GM10248 (cell line): ENCODE measurements at places on chromosomes 12 and 14.

- no peak for DNase-seq
These were observed 170.1 kb downstream of the NRXN3 start for GRCh38 chr14:78340250-78340649.

- no peak for DNase-seq
These were observed 259.2 kb upstream of the CRY1 start for GRCh38 chr12:107352347-107353081.

GRCh38 chr14:32054536-32054935, 22.6 kb upstream of the ARHGAP5 start:
- no peak for DNase-seq

DNA sequence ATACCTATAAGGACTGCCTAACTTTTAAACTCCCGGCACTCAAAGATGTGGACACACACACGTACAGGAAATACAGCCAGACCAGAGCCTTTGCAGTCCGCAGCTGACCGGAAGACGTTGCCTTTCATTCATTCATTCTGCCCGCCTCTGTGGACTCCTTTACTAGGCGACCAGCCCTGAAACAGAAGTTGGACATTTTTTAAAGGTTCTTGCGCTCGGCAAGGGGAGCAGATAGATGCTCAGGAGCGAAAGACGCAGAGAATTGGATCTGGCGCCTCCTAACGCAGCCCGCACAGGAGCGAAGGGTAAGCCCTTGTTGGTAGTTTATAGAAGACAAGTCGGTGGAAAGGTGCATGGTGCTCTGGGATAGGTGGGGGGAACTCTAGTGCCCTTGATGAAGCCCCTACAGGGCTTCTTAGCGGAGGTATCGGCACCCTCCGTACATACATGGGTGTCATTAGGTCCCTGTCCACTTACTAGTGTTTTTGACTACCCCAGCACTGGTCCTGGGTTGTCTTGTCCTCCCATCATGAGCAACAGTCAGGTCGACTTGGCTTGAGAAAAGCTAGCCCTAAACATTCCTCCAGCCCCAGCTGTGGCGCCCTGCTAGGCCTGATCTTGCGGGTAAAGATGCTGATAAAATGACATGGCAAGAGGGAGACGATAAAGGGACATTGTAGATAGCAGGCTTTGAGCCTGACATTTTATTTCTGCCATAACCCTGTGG, at the start of gene KDM2B:
Gene KDM2B, minus strand, starts transcription at position 65 of the 727 bp plus-strand sequence. CDS start 112 bp downstream, outside the sequence.
- DNase-seq = no peak

DNA sequence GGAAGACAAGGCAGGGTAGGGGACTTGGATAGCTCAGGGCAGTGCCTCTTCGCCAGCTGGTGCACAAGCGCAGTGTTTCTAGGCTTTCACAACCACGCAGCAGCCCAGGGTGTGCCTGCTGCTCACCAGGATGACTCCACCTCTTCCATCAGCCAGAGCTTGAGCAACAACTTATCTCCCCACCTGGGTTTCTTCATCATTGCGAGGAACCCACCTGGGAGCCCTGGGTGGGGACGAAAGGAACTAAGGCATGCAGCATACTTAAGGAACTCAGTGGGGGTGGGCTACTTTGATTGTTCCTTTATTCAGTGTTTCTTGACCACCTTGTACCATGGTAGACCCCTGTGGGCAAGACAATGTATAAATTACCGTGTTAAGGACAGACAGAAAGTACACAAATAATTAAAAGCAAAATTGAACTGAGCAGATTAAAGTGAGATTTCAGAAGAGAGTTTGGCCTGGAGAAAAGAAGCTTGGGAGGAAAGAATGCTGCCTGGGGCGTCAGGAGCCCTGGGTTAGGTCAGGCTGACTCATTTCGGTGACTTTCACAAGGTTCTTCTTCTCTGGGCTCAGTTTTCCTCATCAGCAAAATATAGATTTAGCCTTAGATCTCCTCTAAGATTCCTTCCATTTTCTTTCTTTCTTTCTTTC, 22.9 kb downstream of the KRT18 start:
- no peak for DNase-seq

DNA sequence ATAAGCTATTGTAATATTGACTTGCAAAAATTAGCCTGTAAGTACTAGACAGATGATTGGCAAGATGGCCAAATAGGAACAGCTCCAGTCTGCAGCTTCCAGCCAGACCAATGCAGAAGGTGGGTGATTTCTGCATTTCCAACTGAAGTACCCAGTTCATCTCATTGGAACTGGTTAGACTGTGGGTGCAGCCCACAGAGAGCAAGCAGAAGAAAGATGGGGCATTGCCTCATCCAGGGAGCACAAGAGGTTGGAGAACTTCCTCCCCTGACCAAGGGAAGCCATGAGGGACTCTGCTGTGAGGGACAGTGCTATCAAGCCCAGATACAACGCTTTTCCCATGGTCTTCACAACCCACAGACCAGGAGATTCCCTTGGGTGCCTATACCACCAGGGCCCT, 16.0 kb upstream of the SPATA7 start:
- DNase-seq = no peak

GRCh38 chr12:56222531-56222895, 791 bp upstream of the RNF41 start:
- no peak for DNase-seq

DNA sequence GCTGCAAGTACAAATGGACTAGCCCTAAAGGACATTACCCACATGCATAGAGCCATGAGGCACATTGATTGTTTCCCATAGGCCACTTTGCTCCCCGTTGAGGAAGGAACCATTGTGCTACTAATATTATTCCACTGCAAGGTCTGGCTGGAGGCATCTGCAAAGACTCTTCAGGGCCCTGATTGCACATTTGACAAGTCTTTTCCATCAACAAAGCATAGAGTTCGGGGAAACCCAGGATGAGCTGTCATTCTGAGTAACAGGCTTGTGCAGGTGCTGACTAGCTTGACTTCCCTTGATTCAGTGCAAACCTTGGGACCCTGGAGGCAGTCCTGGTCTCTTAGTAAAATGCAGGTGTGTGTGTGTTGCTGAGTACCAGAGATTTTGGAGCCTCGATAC, 73.8 kb downstream of the SUSD6 start:
- DNase-seq = peak; percentile 58

DNA sequence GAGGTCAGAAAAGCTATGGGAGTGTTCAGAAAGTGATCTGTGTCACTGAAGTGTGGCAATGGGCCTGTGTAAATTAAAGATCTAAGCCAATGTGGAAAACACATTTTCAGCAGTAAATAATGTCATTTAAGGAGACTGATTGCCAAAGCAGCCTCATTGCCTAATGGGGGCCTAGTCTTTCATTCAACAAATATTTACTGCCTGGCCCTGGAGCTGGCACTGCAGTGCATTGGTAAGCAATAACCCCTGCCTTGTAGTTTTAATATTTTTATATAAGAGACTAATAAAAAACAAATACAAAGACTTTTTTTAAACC, 326.6 kb downstream of the BTG1 start:
- no peak for DNase-seq

DNA sequence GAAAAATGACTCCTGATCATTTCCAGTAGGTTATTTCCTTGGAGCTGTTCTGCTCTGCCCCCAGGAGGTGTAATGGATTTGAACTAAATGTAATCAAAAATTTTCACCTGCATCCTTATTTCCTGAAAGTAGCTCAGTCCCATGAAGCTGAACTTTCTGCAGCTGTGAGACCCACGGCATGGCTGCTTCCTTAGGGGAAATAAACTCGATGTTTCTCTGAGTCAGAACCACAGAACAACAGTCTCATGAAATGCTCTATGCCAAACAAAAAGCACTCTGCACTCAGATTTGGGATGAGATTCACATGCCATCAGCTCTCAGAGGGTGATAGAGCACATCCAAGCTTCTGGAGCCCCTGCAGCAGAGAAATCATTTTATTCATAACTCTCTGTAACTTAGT, 224.1 kb upstream of the PLEKHG7 start:
- no peak for DNase-seq

- no peak for DNase-seq
These were observed 89.5 kb downstream of the ALX1 start for GRCh38 chr12:85369365-85370154.

DNA sequence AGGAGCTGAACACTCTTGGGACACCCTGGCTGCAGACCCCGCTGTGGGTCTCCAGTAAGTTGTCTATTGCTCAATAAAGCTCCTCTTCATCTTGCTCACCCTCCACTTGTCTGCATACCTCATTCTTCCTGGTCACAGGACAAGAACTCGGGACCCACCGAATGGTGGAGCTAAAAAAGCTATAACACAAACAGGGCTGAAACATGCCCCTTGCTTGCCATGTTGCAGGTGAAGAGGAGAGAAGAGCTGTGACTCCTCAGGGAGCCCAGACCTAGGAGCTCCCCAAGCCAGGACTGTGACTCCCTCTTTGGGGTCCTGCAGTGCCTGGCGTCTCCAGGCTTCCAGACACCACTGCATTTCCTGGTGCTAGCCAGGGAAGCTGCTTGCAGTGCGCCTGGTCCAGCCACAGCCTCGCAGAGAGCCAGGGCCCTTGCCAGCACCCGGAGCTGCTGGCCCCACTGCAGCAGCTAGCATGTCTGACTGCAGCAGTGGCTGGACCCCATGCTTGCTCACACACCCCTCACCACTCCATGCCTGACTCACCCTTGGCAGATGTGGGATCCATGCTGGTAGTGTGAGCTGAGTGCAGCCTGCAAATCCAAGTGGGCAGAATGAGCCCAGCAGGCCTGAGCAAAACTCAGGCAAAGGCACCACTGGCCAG, 37.1 kb upstream of the OR5AU1 start:
- DNase-seq = no peak

DNA sequence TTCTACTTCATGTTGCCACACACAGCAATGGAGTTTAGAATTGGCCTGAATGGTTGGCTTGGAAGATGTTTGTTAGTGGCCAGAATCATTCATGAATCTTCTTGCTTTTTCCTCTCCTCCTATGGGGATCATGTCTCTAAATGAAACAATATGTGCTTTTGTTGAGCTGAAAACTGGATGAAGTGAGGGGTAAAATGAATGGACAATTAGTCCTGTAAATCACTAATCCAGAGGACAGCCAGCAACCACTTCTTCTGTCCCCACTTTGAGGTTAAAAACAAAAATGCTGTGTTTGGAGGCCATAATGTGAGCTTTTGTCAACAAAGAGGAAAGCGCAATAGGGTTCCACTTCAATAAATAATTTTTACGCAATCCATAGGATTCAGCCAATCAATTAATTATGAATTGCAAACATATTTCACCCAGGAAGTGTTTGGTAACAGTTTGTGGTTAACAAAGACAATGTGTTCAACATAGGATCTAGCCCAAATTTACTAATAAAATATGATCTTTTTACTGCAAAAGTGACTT, 30.3 kb upstream of the AMIGO2 start:
- no peak for DNase-seq

- DNase-seq = peak; percentile 46
These were observed 882 bp downstream of the HECTD1 start for GRCh38 chr14:31206536-31207286.

GRCh38 chr12:120618954-120619615, 21.3 kb upstream of the CABP1 start:
- no peak for DNase-seq

DNA sequence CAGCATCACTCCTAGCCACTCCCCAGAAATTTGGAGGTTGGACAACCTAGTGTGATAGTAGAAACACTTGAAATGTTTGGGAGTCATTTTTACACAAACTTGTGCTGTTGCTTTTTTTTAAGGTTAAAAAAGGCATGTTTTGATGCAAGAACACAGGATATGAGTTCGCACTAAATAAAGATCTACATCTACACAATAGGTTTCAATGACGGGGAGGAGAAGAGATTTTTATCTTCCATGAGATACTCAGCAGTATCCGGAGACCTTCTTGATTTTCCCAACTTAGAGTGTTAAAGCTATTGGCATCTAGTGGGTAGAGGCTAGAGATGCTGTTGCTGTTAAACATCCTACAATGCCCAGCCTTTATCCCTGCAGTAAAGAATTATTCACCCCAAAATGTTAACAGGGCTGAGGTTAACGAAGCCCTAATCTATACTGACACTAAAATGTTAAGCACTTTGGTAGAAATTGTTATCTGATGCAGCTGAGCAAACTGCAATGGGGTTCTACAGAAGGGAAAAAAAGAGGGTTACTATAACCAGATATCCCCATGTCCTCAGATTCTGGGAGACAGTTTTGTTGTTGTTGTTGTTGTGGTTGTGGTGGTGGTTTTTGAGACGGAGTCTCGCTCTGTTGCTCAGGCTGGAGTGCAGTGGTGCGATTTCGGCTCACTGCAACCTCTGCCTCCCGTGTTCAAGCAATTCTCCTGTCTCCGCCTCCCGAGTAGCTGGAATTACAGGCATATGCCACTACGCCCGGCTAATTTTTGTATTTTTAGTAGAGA, 14.0 kb upstream of the PCNX1 start:
- no peak for DNase-seq

GRCh38 chr14:26775765-26776563, 178.1 kb upstream of the NOVA1 start:
- DNase-seq = no peak

GRCh38 chr14:79201564-79202207, 1009.6 kb downstream of the DIO2 start:
- DNase-seq = no peak

DNA sequence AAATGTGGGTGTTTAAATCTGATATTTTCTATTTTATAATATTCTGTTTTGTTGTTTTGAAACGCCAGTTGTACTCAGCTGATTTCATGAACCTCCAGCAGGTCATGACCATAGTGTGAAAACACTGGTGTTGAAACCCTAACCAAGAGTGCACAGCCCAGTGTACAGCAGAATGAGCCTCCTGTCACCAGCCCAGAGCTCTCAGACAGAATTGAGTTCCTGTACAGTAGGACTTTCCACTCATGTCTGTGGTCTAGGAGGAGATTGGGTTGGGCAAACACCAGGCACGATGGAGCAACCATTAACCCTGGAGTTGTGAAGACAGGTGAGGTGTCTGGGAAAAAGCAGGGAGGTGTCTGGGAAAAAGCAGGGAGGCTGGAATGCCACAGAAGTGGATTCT, 908.8 kb downstream of the VRK1 start:
- no peak for DNase-seq
